ENCODE measurements at places on chromosomes 2 and 18.

GRCh38 chr2:167759531-167759930 lies 487.9 kb downstream of the STK39 start:
- no peak for DNase-seq

GRCh38 chr2:45595721-45596435 lies 15.2 kb downstream of the SRBD1 start:
- DNase-seq: peak; percentile 61

DNA sequence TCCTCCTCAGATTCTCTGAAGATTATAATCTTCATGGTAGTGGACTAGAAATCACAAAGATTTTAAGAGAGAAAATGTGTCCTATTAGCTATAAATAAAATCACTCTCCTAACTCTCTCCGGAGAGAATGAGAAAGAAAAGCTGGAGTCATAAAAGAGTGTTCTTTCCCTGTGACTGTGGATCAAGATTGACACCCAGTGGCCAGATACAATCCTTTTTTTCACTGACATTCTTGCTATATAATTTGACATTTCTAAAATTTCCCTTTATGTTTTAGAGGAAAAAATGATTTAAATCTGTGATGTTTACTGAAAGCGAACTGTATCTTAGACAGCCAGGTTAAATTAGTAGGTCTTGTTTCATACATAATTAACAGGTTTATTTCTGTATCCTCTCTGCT lies 35.4 kb upstream of the LRP2 start:
- no peak for DNase-seq

GRCh38 chr2:19224486-19224885 lies 133.9 kb downstream of the OSR1 start:
- no peak for DNase-seq

DNA sequence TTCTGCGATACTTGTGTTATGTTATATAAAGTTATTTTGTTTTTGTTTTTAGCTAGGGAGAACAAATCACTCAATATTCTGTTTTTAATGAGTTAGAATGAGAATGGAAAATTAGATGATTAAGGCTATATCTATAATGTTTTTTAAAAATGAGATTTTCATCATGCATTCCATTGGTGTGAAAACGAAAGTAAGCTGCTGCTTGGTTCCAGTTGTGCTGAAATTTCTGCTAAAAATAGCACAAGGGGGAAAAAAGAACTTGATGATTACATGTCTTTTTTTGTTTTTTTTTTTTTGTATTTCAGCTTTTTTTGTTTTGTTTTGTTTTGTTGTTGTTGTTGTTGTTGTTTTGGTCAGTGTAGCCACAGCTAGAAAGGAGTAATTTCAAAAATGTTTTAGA lies 242.6 kb upstream of the KCNJ3 start:
- peak; percentile 25 for DNase-seq

DNA sequence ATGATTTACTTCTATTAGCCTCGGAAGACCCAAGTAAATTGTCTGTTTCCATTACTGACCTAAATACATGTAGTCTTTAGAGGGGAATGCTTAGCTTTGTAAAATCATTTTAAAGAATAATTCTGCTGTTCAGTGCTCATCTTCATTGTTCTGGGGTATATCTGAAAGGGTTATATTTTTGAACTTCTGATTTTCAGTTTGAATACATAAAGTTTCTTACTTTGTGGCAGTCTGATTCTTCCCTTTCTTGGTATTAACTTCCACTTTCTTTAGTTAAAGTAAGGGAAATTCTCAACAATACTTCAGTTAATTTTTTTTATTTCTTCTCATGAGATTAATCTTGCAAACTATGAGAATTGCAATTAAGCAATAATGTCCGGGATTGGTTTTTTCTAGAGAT lies 148.4 kb downstream of the DOCK10 start:
- no peak for DNase-seq

DNA sequence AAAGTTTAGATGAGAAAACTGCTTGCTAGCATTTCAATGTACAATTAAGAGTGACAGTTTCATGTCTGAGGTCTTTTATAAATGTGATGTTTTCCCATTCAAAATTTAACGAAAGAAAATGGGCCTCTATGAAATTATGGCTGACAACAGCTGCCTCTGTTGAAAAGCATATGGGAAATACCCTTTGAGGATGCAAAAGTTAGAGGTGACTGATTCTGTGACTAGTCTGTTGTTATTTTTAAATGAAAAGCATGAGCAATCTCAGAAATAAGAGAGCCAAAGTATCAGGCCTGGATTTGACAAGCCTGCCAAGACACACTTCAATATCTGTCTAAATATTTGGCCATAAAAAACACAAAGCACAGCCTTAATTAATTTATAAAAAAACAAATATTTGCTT lies 580.8 kb downstream of the ERBB4 start:
- DNase-seq: no peak

- no peak for DNase-seq
Measured at GRCh38 chr18:7733642-7734041, 166.5 kb downstream of the PTPRM start.

DNA sequence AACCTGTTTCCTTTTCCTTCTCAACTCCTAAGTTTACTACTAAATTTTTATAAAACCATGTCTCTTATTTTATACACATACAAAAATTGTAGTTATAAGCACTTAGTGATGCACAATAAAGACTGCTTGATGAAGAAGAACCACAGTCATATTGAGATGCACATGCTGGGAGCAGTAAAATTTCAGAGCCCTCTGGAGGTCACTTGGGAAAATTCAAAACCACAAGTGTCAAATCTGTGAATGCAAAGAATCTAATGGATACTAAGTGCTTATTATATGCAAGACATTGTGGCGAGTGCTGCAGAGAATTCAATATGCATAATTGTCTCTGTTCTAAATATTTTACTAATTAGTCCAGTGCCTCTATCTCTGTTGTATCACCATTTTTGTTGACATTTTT lies 180.5 kb downstream of the VWC2L start:
- no peak for DNase-seq

DNA sequence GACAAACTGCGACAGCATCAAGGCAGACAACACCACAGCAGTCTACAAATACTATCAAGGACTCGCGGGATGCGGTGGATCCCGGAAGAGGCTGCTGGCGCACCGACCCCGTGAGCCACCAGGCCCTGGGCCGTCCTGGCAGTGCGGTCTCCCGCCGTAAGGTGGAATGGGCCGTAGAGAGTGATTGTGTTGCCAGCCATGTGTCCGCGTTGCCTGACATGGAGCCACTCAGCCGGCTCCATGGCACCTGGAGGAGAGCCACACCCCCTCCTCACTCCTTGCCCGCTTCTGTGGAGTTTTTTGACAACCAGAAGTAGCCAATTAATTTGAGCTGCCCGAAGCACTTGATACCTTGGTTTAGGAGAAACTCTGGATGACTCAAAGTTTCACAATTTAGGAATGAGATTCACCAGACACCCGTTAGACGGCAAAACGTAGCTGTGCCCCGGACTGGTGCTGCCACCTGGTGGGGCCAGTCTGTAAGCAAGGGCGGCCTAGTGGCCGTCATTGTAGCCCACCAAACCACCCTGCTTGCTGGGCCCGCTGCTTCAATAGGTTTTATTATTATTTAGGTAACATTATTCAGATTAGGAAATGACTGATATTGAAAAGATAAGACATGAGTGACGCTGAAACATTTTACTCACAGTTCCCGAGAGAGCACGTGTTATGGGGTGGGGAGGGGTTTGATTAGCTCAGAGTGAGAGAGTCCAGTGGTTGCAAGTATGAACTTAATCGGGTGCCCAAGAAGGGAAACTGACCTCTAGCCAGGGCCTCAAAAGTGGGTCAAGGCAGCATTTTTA lies 10.2 kb upstream of the IMP4 start:
- peak; percentile 54 for DNase-seq

- DNase-seq: no peak
Measured at GRCh38 chr2:159933727-159934049, 128.7 kb downstream of the PLA2R1 start.

DNA sequence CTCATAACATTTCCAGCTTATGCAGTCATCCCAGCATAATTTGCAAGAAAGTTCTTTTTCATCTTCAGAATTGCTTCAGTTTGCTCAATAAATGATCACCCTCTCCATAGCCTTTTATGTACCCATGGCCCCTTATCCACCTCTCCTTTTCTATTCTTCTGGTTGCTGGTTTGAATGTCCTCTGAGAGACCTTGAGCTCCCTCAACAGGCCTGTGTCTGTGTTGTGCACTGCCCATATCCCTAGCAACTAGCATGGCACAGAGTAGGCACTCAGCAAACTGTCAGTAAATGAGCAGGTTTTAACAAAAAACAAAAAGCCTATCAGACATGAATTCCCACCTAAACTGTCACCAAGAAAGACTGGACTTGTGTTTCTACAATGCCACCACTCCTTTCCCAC lies 160.5 kb downstream of the AKAIN1 start:
- DNase-seq: no peak

DNA sequence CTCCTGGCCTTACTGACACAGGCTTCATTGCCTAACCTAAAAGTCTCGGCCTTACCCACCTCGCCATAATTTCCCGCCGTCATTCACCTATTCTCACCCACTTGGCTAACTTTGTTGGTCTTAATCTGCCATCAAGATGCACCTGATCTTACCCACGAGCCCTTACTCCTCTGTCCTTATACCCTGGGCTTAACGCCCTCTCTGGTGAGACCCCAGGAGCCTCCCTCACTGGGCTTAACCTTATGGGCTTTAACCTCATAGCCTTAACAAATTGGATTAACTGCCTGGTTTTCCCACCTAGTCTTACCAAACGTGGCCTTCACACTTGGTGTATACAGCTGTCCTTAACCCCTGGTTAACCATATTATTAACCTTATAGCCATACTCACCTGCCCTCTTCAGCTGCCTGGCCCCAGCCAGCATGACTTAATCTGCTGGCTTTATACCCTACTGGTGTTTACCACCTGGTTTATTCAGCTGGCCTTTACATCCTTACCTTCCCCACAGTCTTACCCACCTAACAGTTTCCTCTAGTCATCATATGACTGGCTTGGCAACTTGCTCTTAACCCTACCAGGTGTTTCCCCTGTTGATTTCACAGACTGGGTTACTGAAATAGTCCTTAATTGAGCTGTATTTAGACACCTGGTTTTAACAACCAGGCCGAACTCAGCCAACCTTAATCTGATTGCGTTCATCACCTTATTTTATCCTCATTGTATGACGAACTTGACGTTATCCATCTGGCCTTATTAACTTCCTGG lies 132.0 kb upstream of the ZSWIM2 start:
- DNase-seq: no peak

DNA sequence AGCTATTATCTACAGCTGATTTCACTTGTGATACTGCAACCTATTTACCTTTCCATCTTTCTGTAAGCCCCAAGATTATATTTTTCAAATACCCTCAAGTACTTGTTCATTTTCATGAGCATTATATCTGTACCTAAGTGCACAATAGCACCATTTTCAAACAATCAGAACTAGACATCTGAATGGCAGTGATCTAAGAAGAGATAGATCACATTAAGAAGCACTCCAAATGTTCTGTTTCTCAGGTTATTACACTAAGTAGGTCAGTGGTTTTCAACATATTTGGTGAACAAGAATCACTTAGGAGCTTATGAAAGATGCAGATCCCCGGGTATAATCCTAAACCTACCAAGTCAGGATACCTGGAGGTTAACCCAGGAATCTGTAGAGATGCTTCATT lies 872.7 kb downstream of the DCDC2C start:
- DNase-seq: no peak

DNA sequence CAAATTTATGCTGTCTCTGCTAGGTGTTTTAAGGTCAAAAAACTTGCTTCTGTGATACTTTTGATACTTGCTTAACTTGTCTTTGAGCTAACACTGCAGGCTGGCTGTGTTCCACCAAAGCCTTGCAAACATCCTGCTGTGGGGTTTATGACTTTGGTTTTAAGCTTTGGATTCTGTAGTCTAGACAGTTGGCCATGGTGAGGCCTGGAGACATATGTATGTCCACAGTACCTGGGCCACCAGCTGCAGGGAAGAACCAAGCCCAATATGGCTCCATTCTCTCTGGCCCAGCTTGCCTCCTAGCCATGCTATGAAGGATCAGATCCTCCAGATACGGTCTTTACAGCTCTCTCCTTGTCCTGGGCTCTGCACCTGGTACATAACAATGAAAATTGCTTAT lies 113.9 kb downstream of the INO80D start:
- DNase-seq: no peak

DNA sequence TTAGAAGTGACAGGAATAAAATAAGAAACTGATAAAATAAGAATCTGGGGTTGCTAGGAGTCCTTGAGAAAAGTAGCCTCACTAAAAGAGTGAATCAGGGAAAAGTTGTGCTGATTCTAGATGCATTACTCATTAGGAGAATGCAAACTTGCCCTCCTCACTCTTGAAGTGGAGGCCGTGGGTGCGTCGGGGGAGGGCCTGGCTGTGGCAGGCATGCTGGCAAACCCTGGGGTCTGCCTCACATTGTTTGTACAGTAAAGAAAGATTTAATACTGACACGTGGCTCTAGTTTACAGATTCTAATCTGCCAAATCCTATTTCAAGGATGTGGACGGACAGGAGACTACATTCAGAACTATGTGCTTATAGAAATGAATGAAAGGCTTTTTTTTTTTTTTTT lies 41.9 kb downstream of the TANC1 start:
- peak; percentile 29 for DNase-seq

- DNase-seq: no peak
Measured at GRCh38 chr18:45104049-45104395, 423.3 kb downstream of the SETBP1 start.

GRCh38 chr18:60599267-60599666 lies 226.7 kb upstream of the MC4R start:
- no peak for DNase-seq

DNA sequence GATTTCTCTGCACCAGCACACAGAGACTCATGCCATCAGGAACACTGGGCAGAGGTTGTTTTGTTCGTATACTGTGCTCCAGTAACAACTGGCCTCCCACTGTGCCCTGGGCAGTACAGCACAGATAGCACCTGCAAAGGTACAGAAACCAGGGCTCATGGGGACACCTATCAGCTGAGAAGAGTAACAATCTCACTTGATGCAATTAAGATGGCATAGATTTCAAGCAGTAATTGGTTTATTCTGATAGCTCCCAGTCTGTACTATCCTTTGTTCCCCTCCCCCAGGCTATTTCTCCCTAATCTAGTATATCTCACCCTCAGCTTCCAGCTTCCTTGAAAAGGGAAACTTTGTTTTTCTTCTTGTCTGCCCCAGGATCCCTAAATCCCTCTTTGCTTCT lies 343.9 kb upstream of the MMADHC start:
- no peak for DNase-seq

DNA sequence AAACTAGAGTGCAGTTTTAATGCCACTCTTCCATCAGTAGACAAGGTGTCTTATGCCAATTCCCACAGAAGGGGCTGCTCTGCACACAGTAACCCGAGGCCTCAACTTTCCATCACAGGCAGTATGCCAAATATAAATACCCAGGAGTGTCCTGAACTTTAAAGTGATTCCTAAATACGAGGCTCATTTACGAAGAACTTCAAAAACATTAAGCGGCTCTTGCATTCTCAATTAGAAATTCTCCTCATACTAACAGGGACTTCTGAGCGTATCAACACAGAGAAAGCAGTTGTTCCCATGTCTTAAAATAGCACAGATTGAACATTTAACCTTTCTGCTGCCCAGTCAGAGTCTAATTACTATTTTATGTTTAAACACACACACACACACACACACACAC lies 638.6 kb downstream of the ERBB4 start:
- no peak for DNase-seq
